CD4-positive, alpha-beta memory T cell (primary cell): ENCODE measurements at places on chromosomes 1 and 21. TPM values are rescaled to one million over a fixed set of nuclear protein-coding genes. Genes with fewer than 3 reads are reported as not detected.

DNA sequence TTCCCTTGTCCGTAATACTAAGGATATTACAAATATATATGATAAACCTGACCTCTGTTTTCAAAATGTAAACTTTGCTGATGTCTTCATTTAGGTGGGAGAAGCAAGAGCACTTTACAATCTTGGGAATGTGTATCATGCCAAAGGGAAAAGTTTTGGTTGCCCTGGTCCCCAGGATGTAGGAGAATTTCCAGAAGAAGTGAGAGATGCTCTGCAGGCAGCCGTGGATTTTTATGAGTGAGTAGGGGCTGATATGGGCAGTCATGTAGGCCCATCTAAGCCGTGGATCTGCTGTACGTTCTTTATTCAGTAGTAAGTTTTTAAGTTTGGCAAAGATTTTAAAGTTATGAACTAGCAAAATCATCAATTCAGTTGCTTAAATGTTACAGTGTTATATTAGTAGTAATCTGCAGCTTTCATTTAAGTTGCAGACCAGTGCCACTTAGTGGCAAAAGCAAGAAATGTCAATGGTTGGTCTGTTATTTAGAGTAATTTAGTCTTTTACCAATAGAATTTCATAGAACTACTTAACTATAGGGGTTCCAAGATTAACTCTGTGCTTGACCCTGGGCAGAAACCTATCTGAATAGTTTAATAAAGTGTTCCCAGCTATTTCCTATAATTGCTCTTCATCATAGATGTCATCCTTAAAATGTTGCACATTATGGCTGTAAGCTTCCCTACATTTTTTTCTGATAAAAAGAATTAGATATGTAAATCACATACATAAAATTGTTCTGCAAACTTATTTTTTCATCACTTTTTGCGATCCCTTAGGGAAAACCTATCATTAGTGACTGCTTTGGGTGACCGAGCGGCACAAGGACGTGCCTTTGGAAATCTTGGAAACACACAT lies 21.3 kb downstream of the GPSM2 start:
- H3K36me3 ChIP-seq = no peaks in the 10 kb centered on the region
- H3K4me3 ChIP-seq = no peak overlapping the region
- no peaks in the 10 kb centered on the region for H3K4me1 ChIP-seq
- H3K27ac ChIP-seq = no peak overlapping the region
- no peaks in the 10 kb centered on the region for H3K27me3 ChIP-seq

- H3K4me1 ChIP-seq = peaks cover 6% of the 10 kb centered on the region
- no peak for DNase-seq
- H3K4me3 ChIP-seq = no peak overlapping the region
- no peaks in the 10 kb centered on the region for H3K27me3 ChIP-seq
- no peak overlapping the region for H3K27ac ChIP-seq
- H3K36me3 ChIP-seq = no peaks in the 10 kb centered on the region
These were observed 5.3 kb downstream of the CLCA2 start for GRCh38 chr1:86429122-86429725.

DNA sequence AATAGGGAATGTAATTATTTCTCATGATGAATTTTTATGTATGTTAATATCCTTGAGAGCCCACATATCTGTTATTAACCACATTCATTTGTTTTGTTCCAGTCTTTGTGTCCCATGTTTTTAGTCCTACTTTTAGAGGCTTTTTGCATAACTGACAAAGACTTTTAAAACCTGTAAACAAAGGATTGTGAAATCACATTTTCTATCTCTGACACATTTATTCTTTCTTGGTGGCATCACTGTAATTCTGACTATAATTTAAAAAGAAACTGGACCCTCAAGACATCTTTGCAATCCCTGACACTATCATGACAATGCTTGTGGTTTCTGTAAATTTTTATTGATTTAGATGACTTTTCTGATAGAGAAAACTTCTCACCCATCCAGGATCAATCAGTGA lies 313.1 kb downstream of the SIPA1L2 start:
- H3K4me1 ChIP-seq = no peaks in the 10 kb centered on the region
- H3K4me3 ChIP-seq = no peak overlapping the region
- H3K27ac ChIP-seq = no peak overlapping the region
- no peaks in the 10 kb centered on the region for H3K27me3 ChIP-seq

DNA sequence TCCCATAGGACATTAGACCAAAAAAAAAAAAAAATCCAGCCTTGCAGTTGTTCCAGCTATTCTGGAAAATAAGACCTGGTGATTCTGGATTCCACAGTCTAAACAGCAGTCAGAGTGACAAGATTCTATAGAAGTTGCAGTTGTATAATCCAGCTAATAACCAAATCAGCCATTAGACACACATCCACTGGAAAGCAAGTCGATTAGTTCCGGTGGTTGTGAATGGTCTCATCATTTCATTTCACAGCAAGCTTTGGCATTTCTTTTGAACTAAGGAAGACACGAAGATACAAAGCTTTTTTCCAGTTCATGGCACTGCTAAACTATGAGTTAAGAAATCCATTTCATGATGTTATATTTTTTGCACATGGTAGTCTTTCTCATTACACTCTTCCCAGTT lies 54.4 kb upstream of the FAM89A start:
- no peak overlapping the region for H3K27ac ChIP-seq
- no peaks in the 10 kb centered on the region for H3K27me3 ChIP-seq
- H3K4me1 ChIP-seq = no peaks in the 10 kb centered on the region
- H3K36me3 ChIP-seq = no peaks in the 10 kb centered on the region
- no peak overlapping the region for H3K4me3 ChIP-seq

DNA sequence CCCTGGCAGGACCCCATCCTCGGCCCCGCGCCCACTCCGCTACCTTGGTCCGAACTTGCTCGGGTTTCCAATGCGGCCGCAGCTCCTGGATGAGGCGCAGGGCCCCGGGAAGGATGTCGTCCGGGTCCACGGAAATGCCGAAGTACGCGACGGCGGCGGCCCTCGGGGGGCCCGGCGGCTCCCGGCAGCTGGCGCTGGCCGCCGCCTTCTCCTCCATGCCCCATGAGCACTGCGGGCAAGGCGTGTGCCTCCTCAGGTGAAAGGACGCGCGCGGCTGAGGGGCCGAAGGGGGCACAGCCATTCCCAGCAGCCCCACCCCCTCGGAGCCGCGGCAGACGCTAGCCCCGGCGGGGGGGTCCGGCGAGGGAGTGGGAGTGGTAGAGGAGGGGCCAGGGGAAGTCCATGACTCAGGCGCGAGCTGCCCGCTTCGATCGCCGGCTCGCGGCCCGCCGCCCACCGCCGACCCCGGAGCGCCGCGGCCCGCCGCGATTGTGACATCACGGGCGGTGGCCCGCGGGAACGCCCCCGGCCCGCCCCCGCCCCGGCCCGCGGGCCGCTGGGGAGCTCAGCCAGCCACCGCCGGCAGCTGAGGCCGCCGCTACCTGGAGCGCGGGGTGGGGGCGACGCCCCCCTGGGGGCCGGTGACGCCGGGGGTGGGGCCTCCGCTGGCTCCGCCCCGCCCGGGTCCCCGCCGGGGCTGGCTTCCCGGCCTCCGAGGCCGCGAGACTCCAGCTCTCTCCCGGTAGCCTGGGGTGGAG lies at the start of gene ETNK2:
Gene ETNK2 (minus strand): TSS at position 493 of the 758 bp plus-strand sequence. CDS start 192 bp downstream, at position 301.
- H3K4me1 ChIP-seq = peaks cover 8% of the 10 kb centered on the region
- H3K4me3 ChIP-seq = peak within 1 kb of the TSS; percentile 59
- H3K27ac ChIP-seq = peak within 1 kb of the TSS; percentile 54
- no peaks in the 10 kb centered on the region for H3K27me3 ChIP-seq
- DNase-seq = peak; percentile 64
- H3K36me3 ChIP-seq = no peaks in the 10 kb centered on the region

GRCh38 chr1:207077470-207078377 lies 10.9 kb upstream of the C4BPB start:
- H3K4me3 ChIP-seq = no peak overlapping the region
- H3K36me3 ChIP-seq = no peaks in the 10 kb centered on the region
- H3K27me3 ChIP-seq = no peaks in the 10 kb centered on the region
- peak; percentile 69 for DNase-seq
- H3K27ac ChIP-seq = no peak overlapping the region
- H3K4me1 ChIP-seq = no peaks in the 10 kb centered on the region

- DNase-seq = no peak
- H3K36me3 ChIP-seq = no peaks in the 10 kb centered on the region
- H3K4me3 ChIP-seq = no peak overlapping the region
- no peaks in the 10 kb centered on the region for H3K4me1 ChIP-seq
- no peak overlapping the region for H3K27ac ChIP-seq
These were observed 4.8 kb downstream of the PDZK1IP1 start for GRCh38 chr1:47184822-47185677.

DPYD gene
- total RNA-seq = 51.1 TPM

COL24A1 gene
- total RNA-seq = 0.14 TPM
